Heart right ventricle (tissue), 16 donors: ENCODE measurements at places on chromosomes 16 and 17. TPM values are rescaled to one million over a fixed set of nuclear protein-coding genes. Genes with fewer than 3 reads are reported as not detected.
A peak's percentile ranks its signal among the peaks of the same experiment; 100 is the strongest.

DNA sequence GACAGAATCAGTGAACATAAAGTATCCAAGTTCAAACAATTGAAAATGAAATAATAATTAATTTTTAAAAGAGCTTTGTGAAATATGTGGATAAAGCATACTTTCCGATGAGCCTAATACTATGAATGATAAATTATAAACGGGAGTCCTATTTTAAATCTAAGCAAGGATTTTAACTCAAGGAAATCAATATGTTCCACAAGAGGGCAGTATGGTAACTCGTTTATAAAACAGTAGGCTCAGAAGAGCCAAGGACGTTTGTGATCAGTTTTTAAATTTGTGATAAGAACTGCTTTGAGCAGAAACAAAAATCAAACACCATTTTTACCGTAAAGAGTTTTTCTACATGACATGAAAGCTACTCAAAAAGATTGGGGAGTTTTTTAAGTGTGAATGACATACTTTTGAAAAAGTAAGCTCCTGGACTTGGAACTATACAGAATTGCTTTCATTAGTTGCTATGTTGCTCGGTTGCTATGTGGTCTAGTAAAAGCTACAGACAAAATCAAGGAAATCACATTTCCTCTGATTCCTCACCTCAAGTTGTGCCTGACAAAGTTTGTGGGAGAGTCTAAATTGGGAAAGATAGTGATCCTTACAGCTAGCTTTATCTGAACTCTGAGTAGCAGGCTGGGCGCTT, 11.8 kb upstream of the TEKT1 start:
- DNase-seq, result no peak

- no peak for DNase-seq
Measured at GRCh38 chr17:9935408-9935807, 30.3 kb upstream of the RCVRN start.

KRT20 gene
- not detected for total RNA-seq

CACNA1G gene
- 0.22 TPM for total RNA-seq

DNA sequence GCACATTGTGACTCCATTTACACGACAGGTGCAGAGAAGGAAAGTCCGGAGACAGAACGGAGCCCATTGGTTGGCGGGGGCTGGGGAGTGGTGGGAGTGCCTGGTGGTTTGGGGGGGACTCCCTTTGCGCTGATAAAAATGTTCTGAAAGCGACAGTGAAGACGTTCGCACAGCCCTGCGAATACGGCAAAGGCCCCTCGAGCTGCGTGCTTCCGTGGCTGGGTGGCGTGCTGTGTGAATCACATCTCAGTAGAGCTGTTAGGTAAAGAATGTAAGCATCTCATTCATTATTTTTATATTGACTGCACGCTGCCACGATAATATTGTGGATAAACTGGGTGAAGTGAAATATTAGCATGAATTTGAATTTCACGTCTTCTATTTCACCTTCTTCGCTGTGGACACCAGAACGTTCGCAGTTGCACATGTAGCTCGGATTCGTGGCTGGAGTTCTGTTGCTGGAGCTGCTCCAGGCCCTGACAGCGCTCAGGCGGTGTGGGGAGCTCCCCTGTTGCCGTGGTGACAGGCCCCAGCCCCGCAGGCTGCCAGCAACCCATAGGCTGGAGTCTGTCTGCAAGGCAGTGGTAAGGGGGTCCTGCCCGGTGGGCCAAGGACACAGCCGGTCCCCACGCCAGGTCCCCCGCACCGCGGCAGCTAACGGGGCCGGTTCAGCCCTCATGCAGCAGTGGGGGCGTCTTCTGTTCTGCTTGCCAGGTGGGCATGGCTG, 44.6 kb downstream of the SOX8 start:
- no peak for DNase-seq

- DNase-seq, result peak; percentile 58
Measured at GRCh38 chr17:4304417-4305027, 40.7 kb upstream of the ANKFY1 start.

ZPBP2 gene
- total RNA-seq, result not detected

DNA sequence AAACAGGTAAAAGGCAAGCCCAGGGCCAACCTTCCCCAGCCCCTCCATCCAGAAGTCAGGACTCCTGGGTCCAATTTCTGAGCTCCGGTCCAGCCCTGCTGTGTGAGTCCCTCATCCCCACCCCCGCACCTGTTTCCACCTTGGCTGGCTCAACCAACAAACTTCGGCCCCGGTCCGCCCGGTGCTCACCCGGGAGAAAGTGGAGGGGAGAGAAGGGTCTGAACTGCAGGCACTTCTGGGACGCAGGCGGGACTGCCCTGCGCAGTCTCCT, 541 bp downstream of the RHBDF2 start:
- DNase-seq, result no peak

FNDC8 gene
- not detected for total RNA-seq
